ENCODE measurements at places on chromosomes 12 and 14.

GRCh38 chr12:50003595-50003994 is 21.7 kb downstream of the RACGAP1 start:
- no peak for DNase-seq

- DNase-seq, result no peak
Measured at GRCh38 chr12:64767495-64767894, 8.3 kb upstream of the GNS start.

- no peak for DNase-seq
Measured at GRCh38 chr14:44960146-44960545, 1.6 kb downstream of the KLHL28 start.

DNA sequence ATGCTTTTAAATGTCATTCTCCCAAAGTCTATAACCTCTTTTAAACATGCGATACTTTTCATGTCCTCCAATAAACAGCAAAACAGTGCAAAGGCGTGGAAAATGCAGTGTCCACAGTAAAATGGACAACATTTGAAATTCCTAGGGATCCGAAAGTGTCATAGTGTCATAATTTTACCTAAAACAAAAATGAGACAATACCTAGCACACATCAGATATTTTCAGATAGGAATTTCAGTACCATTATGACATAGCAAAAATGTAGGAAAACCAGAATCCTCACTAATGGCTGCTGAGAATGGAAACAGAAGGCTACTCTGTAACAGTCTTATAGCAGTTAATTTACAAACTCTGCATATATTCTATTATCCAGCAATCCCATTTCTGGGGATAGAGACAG is 33.1 kb downstream of the KCNH5 start:
- DNase-seq, result no peak

DNA sequence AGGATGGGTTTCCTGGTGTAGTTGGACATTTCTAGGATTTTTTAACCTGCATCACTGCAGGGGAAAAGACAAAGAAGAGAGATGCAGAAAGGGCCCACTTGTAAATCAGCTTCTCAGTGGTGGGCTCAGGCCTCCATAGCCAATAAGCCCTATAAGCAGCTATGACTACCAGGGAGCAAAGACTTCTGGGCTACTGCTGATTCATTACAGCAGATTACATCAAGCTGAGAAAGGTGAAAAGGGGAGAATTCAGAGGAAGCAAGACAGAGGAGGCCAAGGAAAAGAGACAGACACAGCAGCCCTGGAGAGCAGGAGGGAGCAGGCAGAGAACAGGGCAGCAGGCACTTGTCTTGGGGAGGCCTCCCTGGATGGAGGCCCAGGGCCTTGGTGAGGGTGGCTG is 95.2 kb downstream of the KCNA5 start:
- no peak for DNase-seq

- peak; percentile 67 for DNase-seq
Measured at GRCh38 chr12:105705765-105706164, 375.3 kb downstream of the C12orf75 start.
